ENCODE measurements at places on chromosomes 1 and 21.

DNA sequence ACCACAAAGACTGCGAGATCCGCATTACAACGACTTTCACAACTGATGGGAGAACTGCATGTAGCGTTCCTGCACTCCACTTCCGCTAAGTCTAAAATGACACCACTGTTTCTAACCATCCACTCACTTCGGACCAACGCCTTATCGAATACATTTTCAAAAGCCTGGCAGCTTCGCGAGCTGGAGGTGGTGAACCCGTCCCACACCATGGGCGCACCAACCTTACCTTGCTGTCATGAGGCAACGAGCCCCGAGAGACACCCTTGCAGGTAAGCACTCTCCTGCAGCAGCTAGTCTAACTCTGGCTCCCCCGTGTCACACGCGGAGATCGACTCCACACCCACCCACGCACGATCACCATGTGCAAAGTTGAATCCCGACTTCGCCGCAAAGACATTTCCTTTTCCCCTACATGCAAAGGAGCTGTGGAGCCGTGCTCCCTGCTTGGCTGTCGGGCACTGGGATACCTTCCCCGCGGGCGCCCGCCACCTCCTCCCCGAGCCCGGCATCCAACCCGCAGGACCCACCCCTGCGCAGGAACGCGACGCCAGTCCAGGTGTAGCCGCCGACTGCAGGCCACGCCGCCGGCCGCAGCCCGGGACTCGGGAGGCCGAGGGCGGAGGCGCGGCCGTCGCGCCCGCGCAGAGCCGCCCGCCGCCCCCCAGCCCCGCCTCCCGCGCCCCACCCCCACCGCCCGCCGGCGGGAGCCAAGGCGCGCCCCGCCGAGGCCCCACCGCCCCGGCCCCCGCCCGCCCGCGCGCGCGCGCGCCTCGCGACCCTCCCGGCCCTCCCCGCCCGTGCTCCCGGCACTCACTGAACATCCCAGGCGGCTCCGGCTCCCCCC is 629 bp downstream of the TAF5L start:
- DNase-seq = peak; percentile 12

- peak; percentile 2 for DNase-seq
Observed at GRCh38 chr1:109040989-109041620, 797 bp downstream of the WDR47 start.

- DNase-seq = no peak
Observed at GRCh38 chr1:64172458-64172983, 30.9 kb upstream of the UBE2U start.

DNA sequence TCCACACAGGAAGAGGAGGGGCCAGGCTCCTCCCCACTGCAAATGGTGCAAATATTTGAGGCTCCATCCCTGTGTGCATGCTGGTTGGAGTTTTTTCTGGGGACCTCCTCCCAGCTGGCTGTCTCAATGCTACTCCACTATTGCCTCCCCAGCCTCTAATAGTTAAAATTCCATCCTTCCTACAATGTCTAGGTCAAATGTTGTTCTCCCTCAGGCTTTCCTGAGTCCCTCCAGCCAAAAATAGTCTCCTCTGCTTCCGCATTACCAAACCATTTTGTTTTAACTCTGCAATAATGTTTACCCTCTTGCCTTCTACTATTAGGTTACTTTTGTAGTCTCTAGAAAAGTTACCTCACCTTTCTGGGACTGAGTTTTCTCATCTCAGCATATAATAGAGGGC is 29.6 kb upstream of the FMO1 start:
- no peak for DNase-seq

- DNase-seq = no peak
Observed at GRCh38 chr1:198007011-198007410, 89.8 kb downstream of the LHX9 start.

DNA sequence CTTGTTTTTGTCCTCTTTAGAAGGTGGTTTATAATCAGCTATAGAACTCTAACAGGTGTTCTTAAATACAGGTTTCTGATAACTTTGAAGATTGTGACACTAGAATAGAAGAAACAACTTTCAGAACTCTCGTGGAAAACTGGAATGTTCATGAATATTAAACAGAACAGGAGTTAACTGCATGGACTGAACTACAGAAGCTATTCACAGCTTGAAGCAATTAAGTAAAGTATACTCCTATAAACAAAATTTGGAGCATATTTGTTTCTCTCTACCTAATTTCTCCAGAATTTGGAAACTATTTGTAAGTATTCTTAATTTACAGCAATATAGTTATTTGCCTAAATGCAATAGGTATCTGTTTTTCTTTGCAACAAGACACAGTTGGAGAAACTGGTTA is 824.8 kb downstream of the ADGRL2 start:
- DNase-seq = no peak

GRCh38 chr1:54814571-54814970 is 13.4 kb upstream of the TTC22 start:
- no peak for DNase-seq

DNA sequence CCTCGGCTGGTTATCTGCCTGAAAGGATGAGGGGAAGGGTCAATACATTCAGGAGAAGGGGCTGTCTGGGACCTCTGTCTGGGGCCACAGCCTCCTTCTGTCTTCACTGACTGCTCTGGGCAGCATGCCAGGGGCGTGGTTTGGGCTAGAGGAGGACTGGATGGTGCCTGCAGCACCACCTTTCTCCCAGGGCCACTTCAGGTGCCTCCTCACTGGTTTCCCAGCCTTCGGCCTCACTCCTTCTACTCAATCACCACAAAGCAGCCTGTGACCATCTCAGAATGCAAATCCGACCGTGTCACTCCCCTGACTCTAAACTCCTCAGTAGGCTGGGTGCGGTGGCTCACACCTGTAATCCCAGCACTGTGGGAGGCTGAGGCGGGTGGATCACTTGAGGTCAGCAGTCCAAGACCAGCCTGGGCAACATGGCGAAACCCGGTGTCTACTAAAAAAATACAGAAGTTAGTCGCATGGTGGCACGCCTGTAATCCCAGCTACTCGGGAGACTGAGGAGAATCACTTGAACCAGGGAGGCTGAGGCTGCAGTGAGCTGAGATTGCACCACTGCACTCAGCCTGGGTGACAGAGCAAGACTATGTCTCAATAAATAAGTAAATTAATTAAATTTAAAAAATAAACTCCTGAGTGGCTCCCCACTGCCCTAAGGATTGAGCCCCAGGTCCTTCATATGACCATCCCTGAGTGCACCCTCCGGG is 50.1 kb upstream of the ECE1 start:
- DNase-seq = no peak

DNA sequence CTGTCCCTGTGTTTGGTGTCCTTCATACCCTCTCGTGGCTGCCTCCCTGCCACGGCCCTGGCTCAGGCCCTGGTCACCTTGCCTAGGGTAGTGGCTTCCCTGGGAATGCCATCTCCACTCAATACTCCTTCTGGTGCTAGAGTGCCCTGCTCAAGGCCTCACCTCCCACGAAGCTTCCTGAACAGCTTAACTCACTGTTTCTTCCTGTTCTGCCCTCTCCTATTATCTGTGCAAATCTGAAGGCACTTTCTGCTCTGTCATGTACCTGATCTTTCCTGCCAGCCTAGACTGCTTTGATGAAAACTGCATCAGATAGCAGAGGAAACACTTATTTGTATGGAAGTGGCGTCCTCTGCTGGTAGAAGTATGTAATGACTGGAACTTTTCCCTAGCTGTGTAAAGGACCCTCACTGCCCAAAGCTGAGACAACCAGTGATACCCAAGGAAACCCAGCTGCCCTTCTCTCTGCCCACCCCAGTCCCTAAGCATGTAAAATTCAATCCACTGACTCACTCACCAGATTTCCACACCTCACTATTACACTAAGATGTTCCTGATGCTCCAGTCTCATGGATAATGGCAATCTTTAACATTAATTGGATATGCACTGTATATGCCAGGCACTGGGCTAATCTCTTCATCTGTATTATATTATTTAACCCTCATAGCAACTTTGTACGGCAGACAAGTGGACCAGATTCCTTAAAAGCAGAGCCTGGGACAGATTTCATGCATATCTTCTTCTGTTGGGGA is 36.2 kb upstream of the BTG2 start:
- no peak for DNase-seq

GRCh38 chr1:46001081-46001785 is 131.2 kb downstream of the PIK3R3 start:
- DNase-seq = no peak

GRCh38 chr1:241366196-241366595 is 9.2 kb upstream of the RGS7 start:
- no peak for DNase-seq

GRCh38 chr1:215718575-215719287 is 151.6 kb downstream of the KCTD3 start:
- DNase-seq = no peak

DNA sequence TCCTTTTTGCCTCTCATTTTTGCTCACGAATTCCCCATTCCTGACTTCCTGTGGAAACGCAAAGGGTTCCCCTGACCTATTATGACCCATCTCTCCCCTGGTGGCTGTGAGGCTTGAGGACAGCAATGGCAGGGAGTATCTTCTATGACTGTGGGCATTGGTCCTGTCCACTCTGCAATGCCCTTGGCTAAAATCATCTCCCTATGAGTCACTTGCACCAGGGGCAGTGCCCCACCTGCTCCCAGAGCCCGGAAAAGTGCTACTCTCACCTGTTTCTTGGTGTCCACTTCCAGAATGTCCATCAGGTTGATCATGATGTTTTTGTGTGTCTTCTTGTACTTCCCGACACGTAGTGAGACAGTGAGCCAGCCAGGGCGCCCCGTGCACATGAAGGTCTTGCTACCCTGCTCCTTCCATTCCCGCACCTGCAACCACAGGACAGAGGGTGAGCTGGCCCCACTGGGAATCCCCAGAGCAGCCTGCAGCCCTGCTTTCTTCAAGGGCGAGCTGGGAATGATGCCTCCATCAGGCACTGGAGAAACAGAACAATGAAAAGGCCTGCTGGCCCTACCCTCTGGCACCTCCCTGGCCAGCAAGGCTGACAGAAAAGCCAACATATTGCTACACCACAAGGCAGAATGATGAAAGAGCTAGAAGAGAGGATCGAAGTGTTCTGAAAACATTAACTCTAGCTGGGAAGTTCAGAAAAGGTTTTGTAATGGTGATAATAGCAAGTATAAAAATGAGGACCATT is 3.5 kb downstream of the DHCR24 start:
- DNase-seq = no peak

- no peak for DNase-seq
Observed at GRCh38 chr21:36403713-36404112, 18.5 kb downstream of the CHAF1B start.

- DNase-seq = no peak
Observed at GRCh38 chr1:236545621-236546169, 21.9 kb downstream of the LGALS8 start.

DNA sequence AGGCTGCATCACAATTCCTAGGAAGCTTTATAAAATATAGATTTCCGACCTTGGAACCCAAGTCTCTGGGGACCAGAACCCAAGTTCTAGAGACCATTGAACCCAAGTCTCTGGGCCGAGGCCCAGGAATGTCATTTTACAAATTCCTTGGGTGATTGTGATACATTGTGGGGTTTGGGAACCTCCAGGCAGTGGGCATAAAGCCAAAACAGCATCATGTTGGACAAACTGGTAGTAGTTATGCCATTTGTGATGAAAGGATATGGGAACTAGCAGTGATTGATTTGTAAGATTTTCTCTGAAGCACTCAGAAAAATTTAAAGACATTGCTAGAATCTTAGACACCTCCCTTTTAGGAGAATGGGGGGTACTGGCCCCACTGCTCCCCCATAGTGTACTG is 160.2 kb downstream of the HIVEP3 start:
- no peak for DNase-seq

GRCh38 chr21:42374864-42375499 is 8.6 kb upstream of the TFF1 start:
- DNase-seq = no peak

DNA sequence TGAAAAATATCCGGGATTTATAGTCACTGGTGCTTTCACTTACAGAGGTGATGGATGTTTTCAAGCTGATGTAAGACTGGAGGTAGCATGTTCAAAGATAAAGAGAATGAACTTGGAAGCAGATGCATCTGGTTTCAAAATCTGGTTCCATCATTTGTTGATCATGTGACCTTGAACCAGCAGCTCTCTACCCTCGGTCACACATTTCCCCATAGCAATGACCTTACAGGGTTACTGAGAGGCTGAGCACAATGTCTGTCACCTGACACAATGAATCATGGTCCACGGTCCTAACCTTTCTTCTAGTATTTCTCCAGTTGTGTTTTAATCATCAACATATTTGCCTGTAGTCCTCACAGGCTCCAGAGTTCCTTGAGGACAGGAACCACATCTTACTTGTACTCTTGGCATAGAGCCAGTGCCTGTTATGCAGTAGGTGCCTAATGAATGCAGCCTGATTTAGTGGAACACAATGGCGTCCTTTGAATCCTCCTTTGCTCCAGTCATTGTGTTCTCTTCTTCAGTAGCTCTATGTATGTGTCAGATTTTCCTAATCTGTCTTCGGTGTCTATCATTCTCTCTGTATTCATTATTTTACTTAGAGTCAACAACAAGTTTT is 667.3 kb downstream of the PTPRU start:
- DNase-seq = no peak

- DNase-seq = no peak
Observed at GRCh38 chr1:10835421-10835820, 39.0 kb upstream of the CASZ1 start.

DNA sequence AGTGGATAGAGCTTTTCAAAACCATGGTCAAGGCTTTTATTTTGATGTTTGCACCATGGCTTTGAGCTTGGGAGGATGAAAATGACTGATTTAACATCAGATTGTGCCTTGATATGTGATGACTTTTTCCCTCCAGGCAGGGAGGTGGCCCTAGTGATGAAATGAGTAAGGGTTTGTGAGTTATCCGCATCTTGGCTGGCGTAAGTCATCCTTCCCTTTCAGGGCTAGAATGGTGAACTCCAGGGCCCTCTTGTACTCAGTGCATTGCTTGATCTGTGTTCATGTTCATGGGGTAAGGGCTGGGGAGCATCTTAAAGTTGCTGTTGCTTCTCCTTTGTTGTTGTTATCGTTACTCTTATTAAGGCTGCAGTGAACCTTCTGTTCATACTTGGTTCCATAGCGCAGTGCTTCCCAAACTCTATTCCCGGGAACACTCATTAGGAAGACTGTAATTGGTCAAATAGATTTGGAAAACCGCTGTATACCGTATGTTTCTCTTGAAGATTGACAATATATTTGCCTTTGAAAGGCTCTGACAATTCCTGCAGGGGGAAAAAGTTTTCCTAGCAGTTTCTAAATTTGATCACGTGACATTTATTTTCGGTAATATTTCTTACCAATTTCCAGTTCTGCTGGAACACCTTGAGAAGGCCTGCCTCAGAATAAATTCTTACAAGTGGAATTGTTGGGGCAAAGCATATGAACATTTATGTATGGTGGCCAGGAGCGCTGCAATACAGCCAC is 23.1 kb downstream of the GPR137B start:
- DNase-seq = no peak

DNA sequence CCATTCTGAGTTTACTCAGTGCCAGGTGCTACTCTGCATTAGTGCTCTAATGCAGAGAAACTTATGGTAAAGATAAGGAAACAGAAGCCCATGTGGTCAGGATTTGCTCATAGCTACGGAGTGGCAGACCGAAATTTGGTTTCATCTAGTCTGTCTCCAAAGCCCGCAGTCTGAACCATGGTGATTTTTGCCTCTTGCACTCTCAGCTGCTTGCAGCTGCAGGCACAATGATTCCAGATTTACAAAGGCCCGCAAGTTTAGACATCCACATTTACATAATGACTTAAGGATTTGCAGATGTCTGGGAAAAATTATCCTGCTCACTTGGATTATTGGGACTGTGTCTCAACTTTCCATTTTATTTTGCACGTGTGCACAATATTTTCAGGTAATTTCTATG is 161.3 kb upstream of the KCNJ6 start:
- DNase-seq = no peak

GRCh38 chr1:203428981-203429599 is 46.5 kb upstream of the PRELP start:
- DNase-seq = no peak
